ENCODE measurements at places on chromosomes 3 and 15.

DNA sequence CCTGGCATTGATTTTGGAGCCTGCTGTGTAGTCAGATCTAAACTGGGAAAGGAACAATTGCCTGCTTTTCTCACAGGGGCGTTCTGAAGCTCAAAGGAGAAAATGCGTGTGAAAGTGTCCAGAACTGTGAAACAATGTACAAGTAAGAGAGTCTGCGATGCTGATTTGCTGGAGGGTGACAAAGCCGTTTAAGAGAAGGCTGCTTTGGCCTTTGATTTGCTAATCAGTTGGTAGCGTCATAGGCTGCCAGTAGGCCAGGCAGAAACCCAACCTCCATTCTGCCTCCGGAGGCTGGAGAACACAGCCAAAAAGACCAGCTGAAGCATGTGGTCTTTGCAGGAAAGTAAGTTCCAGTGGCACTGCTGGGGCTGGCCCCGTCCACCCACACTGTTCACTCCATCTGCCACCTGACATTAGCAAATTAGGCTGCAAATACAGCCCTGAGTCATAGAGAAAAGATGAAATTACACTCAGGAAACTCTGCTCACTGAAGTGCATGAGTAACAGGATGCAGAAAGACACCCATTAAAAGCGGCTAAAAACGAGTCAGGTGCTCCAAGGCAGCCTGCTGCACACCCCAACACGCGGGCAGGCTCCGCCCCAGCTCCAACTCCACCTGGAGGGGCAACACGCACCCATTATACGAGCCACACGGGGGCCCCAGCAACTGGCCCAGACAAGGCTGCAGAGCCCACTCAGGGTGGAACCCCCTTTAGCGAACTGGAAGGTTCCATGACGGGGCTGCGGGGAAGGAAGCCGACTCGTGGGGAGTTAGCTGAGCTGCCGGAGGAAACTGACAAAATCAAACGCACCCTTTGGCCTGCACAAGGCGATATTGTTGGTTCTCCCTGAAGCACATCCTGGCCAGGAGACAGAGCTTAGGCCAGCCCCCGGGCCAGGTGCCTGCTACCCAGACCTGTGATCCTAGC, 31.6 kb downstream of the ZDHHC19 start:
- DNase-seq = no peak

DNA sequence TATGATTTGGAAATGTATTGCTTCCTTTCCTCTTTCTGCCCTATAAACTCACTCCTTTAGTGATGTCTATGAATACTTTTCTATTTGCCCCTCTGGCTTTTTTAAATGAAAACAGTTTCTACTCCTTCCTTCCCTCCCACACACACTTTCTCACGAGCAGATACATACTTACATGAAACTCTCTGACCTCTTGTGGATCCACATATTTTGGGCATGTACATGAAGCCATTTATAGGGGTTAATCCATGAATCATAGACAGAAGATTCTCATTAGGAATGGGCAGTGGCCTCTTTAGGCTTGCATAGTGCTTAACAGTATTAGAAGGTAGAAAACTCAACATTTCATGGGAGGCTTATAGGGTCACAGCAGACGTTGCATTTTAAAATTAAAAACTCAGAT, 24.8 kb downstream of the ANAPC13 start:
- no peak for DNase-seq

DNA sequence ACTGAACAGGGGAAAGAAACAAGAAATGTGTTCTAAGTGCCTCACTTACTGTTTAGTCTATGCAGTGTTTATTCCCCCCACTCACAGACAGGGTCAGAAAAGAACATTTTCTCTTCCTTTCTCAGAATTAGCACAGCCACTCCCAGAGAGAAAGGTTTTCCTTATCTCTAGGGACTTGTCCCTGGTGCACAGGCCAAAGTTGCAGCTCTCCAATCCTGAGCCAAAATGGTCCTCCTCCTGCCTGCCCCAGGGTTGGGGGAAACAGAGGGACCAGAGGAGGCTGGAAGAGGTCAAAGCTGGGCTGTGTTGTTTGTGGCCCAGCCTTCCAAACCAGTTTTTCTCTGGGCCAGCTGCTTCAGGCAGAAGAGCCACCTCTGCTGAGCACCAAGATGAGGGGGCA, 12.0 kb downstream of the RAB6B start:
- no peak for DNase-seq

- DNase-seq = no peak
These were observed 241.7 kb upstream of the GBE1 start for GRCh38 chr3:82002986-82003642.

- no peak for DNase-seq
These were observed 685.3 kb downstream of the GRM7 start for GRCh38 chr3:7546253-7546652.

DNA sequence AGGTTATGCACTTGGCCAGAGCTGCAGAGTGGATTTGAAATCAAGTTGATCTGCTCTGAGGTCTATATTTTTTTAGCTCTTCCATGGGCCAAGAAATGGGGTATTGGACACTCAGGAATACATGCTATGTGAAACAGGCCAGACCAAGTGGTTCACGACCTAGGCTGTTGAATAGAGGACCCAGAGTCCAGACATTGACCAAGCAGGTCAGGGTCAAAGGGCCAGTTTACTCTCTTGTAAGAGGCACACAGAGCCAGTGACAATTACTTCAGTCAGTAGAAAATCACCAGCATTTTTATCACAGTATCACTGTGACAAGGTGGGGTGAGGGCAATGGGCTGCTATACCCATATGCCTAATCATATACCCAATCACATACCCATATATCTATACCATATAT, 320.6 kb upstream of the RORA start:
- DNase-seq = no peak

GRCh38 chr3:133820129-133820528, 14.5 kb downstream of the SRPRB start:
- no peak for DNase-seq

DNA sequence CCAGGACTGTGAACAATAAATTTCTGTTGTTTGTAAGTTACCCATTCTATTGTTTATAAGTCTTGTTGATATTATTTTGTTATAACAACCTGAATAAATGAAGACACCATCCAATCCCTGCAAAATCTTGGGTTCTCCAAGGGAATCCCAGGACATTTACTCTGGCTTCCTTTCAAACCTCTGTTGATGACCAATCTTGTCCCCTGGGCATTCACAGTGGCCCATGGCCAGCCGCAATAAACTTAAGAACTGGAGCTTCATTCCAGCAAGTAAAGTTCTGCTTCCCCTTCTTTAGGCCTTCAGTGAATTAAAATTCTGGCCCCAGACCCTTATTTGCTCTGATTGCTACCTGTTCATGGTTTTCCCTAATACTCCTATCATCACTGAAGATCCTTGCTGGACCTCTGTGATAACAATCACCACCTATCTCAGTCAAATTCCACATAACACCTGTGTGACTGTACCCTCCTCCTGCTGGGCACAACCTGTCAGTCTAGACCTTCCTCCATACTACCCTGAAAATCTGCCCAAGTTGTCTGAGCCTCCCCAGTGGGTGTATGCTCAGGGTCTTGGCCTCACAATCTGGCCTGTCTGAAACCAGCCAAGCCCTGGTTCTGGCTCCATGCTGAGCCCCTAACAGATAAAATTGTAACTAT, 153.1 kb downstream of the SEMA6D start:
- DNase-seq = no peak

DNA sequence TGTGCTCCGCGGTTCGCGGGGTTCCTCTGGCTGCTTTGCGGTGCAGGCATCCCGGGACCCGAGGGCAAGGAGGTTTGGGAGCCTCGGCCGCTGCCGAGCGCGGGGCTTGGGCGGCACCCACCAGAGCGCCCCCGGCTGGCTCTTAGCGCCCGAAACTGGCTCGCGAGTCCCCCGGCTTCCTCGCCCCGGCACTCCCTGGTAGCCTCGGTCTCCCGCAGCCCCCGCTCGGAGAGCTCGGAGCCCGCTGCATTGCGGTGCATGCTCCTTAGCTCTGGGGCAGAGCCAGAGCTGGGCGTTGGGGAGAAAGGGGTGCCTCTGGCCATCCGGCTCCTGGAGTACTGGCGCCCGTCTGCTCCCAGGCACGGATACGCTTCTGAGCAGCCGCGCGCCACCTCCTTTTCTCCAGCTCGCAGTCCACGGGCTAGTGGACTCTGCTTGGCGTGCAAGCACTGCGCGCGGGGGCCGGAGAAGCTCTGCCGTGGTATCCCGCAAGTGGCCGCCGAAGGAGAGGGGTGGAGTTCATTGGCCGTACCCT, 753 bp downstream of the EPHB1 start:
- no peak for DNase-seq
